NCI-H524 treated with DMSO at 0.1 percent for 48 hours (cell line): ENCODE measurements at places on chromosomes 3 and 15.

DNA sequence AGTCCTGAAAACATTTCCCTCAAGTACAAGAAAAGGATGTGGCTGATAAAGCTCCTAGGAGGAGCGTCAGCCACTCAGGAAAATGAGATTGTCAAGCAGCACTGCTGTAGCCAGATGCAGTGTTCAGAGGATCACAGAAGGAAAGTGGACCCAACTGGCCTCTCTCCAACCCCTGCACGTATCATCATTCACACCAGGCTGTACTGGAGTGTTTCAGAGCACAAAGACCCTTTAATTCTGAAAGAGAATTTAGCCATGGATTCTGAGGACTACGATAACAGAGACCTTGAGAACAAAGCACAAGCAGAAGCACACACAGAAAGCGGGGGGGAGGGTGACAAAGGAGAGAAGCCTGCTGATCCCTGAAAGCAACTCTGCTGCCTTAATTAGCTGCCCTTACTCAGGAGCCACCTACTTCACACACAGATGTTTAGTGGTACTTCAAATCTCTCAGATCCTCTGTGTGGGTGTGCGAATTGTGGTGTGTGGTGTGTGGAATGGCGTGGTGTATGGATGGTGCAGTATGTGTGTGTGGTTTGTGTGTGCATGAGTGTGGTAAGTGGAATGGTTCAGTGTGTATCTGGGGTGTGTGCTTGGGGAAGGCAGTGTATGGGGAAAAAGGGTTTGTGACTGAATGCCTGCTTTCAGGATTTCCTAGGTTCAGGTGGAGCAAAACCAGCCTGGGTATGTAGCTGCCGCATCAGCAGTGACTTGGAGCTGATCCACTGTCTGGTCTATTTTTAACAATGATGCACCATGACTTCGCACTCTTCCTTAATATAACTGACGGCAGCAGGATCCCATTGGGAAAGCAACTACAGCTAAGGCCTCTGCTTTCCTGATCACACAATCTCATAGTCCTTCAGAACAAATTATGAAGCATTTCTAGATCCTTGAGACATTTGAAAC, 192.5 kb downstream of the RSL24D1 start:
- peak; percentile 17 for DNase-seq

DNA sequence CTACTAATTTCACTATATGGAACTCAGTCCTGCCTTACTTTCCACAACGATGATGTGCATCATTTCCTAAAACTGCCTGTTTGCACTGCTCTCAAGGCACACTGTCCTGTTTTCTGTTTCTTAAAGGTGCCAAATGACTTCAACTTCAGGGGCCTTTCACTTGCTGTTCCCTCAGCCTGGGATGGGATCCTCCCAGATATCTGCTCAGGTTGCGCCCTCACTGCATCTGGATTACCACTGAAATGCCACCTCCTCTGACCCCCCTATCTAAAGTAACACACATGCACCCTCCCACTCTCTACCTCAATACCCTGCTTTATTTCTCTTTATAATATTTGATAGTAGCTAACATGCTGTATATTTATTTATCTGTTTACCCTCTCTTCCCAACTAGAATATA, 123.8 kb upstream of the CMC1 start:
- no peak for DNase-seq

- no peak for DNase-seq
These were observed 3.0 kb downstream of the DUOXA1 start for GRCh38 chr15:45126535-45127158.

- no peak for DNase-seq
These were observed 296.9 kb upstream of the CHRNA7 start for GRCh38 chr15:31733424-31733823.

DNA sequence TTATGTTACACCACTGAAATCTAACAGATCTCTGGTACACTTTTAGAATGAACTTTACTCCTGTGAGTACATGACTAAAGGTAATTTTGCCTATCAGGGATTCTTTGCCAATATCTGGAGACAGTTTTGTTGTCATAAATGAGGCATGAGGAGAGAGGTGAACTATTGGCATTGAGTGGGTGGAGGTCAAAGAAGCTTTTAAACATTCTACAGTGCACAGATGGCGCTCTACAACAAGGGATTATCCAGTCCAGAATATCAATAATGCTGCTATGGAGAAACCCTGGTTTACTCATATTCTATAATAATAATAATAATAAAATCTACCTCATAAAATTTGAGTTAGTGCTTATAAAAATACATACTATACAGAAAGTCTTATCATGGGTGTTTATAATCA, 702.3 kb downstream of the SI start:
- DNase-seq, result peak; percentile 90
